ENCODE measurements at places on chromosomes 3 and 15. TPM values are rescaled to one million over a fixed set of nuclear protein-coding genes. Genes with fewer than 3 reads are reported as not detected.
A peak's percentile ranks its signal among the peaks of the same experiment; 100 is the strongest.

CCDC39 gene
- not detected for total RNA-seq

DNA sequence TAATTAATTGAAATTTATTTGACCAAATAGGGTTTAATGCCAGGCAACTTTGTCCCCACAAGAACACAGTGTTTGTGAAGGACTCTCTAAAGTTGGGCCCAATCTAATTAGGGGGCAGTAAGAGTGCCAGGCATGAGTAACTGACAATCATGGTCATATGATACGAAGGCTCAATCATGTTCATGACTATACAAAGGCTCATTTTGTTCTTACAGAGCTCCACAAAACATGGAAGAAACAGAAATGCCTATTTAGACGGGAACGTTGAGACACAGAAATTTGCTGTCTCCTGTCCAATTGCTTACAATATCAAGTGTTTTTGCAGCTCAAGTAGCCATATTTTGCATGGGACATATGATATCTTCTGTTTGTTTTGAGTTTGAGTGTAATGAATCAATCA lies 391.1 kb downstream of the SI start:
- DNase-seq: no peak

DNA sequence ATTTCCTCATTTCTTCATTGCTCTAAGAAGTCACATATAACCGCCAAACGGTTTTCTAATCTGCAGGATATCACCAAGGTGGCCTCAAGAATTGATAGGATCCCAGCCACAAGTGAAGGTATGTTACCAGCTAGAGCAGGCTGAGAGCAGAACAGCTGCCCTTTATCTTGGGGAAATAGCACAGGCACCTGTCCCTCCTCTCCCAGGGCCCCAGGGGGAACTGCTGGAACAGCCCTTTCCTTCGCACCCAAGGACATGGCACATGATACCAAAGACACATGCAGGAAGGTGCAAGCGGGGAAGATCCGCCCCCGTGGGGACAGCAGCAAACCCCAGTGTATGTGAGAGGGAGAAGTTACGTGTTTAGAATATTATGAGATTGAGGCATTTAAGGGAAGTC lies 35.3 kb downstream of the HOMER2 start:
- DNase-seq: peak; percentile 38

DNA sequence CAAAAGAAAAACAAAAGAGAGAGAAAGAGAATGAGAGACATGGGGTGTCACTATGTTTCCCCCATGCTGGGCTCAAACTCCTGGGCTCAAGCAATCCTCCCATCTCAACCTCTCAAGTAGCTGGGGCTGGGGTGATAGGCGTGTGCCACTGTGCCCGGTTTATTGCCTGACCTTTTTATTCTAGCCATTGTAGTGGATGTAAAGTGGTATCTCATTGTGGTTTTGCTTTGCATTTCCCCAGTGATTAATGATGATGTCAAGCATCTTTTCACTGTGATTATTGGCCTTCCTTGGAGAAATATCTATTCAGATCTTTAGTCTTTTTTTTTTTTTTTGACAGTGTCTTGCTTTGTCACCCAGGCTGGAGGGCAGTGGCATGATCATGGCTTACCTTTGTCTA lies 37.7 kb upstream of the GK5 start:
- DNase-seq: no peak

- DNase-seq: no peak
Observed at GRCh38 chr3:70832089-70832833, 519.8 kb upstream of the MDFIC2 start.

THAP10 gene
- 13.7 TPM for total RNA-seq

DNA sequence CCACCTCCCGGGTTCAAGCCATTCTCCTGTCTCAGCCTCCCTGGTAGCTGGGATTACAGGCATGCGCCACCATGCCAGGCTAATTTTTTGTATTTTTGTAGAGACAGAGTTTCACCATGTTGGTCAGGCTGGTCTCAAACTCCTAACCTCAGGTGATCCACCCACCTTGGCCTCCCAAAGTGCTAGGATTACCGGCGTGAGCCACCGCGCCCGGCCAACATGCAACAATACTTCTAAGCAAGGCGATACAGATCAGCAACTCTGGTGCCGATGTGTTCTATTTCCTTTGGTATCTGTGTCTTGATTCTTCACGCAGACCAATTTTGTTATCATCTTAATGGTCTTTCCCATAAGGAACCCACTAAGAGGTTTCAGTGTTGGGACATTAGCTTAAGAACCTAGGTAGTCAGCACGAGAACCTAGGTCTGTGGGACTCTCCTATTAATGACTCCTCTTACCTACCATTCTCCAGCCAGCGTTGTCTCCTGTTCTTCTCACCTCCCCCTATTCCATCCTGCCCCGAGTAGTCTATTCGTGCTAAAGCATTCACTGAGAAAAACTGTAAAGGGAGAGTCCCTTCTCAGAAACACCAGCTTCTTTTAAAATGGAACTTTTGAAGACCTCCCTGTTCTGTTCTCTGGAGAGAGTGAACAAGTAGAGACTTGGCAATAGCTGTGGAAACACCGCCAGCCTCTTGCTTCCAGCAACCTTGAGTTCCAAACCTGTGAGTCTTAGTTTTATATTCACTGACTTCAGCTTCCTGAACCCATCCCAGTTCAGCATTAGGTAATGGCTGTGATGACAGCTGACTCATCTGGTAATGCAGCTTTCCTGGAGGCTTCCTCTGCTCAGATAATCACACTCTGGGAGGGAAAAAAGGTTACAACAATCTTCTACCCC lies 61.2 kb downstream of the TSC22D2 start:
- DNase-seq: peak; percentile 65

DAPK2 gene
- 1.1 TPM for total RNA-seq

All from Calu3 (cell line).